ENCODE measurements at places on chromosomes 13 and 19.

- DNase-seq: no peak
Observed at GRCh38 chr13:101727118-101727517, 274.6 kb downstream of the ITGBL1 start.

DNA sequence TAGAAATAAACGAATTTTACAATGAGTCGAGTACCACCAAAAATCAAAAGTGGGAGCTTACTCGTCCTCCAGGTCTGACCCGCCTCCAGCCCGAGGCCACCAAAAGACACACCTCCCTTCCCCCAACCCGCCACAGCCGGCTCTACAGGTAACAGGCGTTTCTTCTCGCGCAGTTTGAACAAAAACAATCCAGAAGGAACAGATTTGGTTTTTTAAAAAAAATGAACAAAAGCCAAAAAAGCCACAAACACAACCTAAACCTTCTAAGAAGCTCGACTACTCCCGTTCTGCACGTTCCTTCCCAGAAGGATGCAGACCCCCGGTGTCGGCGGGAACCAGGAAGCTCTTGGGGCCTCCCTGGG, 671 bp downstream of the ZDHHC20 start:
- DNase-seq: no peak

GRCh38 chr13:24165746-24166145, 5.2 kb downstream of the SPATA13 start:
- DNase-seq: no peak

GRCh38 chr13:23506071-23506806, 64.0 kb upstream of the TNFRSF19 start:
- peak; percentile 16 for DNase-seq

DNA sequence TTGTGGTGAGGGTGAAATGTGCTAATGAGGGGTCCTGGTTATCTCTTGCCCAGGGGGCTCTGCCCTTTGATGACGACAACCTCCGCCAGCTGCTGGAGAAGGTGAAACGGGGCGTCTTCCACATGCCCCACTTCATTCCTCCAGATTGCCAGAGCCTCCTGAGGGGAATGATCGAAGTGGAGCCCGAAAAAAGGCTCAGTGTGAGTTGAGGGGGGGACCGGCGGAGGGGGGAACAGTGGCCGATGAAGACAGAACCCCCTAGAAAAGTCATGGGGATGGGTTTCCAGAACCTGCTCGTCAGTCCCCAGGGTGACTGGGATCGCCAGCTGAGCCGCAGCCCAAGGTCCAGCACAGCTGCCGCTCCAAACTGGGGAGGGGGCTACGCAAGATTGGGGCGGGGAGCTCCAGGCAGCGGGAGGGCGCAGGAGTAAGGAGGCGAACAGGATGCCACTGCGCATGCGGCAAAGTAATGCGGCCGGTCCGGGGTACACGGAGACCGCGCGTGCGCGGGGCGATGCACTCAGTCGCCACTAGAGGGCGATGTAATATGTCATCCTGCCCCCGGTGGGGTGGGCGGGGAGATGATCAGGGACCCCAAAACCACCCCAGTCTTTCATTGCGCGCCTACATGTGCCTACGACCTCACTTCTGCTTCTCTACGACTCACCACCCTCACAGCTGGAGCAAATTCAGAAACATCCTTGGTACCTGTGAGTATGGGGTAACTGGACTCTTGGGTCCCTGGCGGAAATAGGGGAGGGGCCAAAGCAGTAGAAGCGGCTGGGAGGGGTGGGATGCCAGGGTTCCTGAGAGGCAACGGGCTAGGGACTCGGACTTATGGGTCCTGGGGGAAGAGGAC, 17.9 kb downstream of the BRSK1 start:
- DNase-seq: peak; percentile 76

GRCh38 chr13:76750126-76750525, 136.1 kb downstream of the KCTD12 start:
- no peak for DNase-seq

GRCh38 chr19:39845584-39845932, 621 bp downstream of the FBL start:
- peak; percentile 37 for DNase-seq

DNA sequence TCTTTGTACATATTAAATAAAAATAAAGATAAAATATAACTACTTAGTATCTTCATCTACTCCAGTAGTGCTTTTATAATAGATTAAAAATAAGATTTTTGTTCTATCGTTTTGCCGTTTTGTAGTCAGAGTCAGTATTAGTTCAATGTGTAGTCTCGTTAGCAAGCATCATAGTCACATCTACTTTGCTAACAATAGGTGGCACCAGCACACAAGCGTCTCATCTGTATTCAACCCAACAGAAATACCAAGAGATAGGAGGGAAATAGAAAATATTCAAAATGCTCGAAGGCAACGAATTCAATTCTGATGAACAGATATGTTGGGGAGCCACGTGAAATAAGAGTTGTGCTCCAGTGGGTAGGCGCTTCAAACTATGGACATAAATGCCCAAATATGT, 21.4 kb upstream of the MICU2 start:
- peak; percentile 29 for DNase-seq

DNA sequence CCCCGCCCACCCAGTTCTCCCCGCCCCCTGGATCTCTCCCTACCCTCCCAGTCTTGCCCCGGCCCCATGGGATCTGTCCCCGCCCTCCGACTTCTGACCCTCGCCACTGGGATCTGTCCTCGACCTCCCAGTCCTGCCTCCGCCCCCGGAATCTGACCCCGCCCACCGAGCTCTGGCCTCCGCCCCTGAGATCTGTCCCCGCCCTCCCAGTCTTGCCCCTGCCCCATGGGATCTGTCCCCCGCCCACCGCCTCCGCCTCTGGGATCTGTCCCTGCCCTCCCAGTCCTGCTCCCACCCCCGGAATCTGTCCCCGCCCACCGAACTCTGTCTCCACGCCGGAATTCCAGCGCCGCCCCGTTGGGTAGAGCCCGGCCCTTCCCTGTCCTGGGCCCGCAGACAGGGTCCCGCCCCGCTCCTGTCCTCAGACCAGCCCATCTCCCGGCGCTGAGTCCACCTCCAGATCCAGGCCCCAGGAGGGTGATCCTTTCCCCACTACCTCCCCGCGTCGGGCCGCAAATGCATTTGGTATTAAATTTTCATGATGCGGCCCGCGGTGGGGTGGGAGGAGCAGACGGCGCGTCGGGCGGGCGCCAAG, 1.5 kb upstream of the SLC17A7 start:
- peak; percentile 87 for DNase-seq

- peak; percentile 42 for DNase-seq
Observed at GRCh38 chr13:28531077-28531844, 36.3 kb upstream of the FLT1 start.

DNA sequence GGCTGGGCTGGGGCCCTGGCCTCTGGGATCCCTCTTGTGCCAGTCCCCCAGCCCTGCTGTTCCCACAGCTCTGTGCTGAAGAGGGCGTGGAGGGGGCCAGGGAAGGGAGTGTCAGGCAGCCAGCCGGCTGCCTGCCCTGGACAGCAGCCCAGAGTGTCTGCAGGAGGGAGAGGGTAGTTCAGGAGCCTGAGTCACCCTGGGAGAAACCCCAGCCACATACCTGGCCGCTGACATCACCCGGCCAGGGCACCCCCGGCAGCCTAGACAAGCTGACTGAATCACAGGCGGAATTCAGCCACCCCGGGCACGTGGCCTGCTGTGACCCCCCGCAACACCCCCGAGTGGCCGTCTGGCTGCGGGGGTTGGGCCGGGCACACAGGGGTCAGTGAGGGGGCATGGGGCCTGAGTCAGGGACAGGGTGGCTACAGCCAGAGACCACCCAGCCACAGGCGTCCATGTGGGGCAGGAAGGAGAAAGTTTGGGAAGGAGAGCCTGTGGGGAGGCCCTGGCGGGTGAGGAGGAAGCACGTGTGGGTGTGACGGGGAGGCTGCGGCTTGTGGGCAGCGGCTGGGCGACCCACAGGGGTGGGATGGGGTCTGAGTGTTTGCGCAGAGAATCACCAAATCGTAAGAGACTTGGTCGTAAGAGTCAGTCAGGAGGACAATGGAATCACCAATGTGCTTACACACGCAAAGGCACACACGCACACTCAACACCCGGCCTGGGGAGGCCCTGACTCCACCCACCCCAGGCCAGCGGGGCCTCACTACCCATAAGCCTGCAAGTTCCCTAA, 11.9 kb upstream of the FOSB start:
- DNase-seq: peak; percentile 99

- DNase-seq: no peak
Observed at GRCh38 chr19:40411125-40411842, 1.9 kb downstream of the PRX start.

- DNase-seq: no peak
Observed at GRCh38 chr13:32660227-32660626, 74.0 kb downstream of the PDS5B start.

GRCh38 chr19:48627201-48627864, 8.0 kb downstream of the SPHK2 start:
- DNase-seq: no peak

DNA sequence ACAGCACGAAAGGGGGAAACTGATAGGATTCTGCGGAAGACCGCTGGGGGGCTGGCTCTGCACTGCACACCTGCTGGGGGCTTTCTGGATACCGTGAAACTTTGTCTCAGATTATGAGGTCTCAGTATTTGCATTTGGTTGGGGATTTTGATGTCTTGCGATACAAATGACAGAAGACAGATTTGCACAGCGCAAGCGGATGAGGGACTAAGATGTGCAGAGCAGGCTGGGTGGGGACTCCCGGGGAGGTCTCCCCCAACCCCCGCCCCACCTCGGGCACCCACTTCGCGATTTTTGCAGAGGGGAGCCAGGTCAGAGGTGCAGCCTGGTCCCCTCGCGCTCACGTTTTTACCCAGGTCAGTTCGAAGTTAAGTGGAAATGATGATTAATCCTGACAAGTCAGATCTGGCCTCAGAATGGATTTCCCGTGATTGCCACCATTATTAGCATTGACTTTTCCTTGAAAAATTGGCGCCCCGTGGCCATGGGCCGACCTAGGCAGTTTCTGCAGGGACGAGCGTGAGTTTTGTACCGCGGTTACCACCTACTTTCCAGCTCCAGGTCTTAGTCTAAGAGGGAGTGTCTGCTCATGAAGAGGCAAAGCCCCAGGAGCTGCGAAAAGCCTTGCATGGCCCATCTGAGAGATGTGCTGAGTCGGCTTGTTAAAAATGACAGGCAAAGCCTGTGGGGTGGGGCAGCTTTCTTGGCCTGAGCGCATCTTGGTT, 1.3 kb upstream of the GJB2 start:
- no peak for DNase-seq

DNA sequence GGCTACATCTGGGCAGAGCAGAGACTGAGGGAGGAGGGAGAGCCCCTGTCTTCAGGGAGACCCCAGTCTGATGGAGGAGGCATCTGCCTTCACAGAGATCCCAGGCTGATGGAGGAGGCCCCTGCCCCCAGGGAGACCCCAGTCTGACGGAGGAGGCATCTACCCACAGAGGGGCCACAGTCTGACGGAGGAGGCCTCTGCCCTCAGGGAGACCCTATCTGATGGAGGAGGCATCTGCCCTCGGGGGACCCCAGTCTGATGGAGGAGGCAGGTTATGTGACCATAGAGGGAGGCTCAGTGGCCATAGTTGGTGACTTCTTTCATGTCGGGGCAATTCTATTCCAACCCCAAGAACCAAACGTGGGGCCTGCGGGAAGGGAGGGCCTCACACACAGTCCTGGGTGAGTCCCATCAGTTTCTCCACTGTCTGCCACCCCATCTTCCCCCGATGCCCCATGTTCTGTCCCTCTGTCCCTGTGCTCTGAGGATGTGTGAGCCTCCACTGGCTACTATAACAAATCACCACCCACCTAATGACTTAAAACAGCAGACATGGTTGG, 14.3 kb downstream of the MISP start:
- no peak for DNase-seq
